Midbrain (tissue), 1 donor: ENCODE measurements at places on chromosomes 12 and 14.

DNA sequence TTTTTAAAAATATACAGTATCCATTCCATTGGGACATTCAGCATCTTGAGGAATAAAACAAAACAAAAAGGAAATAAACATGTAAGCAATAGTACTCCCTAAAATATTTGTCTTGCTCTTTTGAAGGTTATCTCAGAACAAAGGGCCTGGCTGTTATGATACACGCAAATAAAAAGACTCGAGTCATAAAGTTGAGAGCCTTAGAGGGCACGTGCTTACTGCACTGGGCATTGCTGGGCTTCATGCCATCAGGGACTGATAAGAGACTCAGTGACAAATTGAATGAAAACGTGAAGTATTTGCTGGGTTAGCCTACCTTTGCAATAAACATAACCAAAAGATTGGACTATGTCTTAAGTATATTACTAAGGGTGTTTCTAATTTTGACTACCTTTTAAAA, 118.9 kb downstream of the SLC35F4 start:
- DNase-seq: no peak

GRCh38 chr14:65776193-65776852, 363.8 kb downstream of the FUT8 start:
- DNase-seq: no peak

- DNase-seq: no peak
These were observed 213.1 kb upstream of the DCN start for GRCh38 chr12:91395628-91396135.

GRCh38 chr12:67658486-67658885, 9.9 kb downstream of the DYRK2 start:
- DNase-seq: no peak

GRCh38 chr12:32181498-32182175, 75.0 kb downstream of the BICD1 start:
- no peak for DNase-seq

DNA sequence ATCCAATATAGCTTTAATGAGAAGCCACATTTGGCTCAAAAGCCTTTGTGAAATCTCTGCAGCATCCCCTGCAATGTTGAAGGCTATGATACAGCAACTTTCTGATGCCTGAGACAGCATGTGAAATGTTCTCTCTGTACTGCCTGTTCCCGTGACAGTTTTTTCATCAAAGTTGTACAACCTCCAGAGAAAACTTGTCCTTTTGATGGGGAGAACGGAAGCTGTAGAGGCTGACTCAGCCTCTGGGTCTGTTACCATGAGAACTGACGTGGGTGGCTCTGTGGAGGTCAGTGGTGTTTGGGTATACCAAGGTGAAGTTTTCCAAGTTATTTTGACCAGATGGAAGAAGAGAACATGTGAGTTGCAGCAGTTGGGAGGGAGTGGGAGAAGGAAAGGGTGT, 17.0 kb downstream of the SLC4A8 start:
- peak; percentile 15 for DNase-seq

- DNase-seq: no peak
These were observed 70.7 kb upstream of the DDX11 start for GRCh38 chr12:31002999-31003398.

GRCh38 chr14:100898935-100899883, 4.3 kb downstream of the RTL1 start:
- no peak for DNase-seq

- DNase-seq: no peak
These were observed 329.3 kb upstream of the DCN start for GRCh38 chr12:91511795-91512420.

DNA sequence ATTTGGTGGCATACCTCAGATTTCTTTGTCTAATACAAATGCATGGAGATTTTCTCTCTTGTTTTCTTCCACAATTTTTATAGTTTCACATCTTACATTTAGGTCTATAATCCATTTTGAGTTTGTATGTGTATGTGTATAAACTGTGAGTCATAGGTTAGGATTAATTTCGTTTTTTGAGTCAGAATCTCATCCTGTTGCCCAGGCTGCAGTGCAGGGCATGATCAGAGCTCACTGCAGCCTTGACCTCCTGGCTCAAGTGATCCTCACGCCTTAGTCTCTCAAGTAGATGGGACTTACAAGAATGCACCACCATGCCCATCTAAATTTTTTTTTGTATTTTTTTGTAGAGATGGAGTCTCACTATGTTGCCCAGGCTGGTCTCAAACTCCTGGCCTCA, 71.6 kb downstream of the OTOGL start:
- no peak for DNase-seq

DNA sequence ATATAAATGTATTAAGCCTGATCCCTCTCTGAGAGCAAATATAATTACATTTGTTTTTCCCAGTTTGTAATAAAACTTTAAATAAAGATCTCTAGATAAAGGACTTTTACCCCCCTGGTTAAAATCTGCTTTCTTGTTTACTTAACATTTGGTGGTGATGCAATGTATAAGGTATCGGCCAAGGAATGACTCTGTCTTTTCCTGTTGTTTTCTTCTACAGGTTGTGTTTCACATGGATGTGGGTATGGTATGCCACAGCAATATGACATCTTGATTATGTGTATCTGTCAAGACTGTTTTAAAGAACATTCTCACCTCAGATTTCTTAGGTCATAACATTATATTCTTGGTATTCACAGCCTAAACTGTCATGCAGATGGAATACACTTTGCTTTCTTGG, 210.6 kb upstream of the NOVA1 start:
- DNase-seq: no peak

DNA sequence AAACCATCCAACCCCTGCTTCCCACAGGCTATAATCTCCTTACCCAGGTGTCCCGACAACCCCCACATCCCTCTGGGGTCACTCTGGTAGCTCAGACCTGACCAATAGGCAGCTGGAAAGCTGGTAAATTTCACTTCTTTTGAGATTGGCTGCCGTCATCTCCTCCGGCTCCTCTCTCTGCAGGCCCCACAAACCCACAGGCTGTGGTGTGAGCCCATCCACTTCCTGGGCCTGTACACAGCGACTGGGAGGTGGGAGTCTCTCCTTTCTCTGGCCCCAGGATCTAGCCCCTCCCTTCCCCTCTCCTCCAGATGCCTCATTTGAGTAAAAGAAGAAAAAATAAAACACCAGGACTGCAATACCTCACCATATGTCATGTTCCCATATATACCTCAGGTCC, 709 bp downstream of the INHBC start:
- no peak for DNase-seq

- no peak for DNase-seq
These were observed 11.1 kb upstream of the CMAS start for GRCh38 chr12:22034709-22035506.

GRCh38 chr12:27595231-27595642, 71.2 kb downstream of the PPFIBP1 start:
- DNase-seq: peak; percentile 45
